ENCODE measurements at places on chromosomes 4 and X. TPM values are rescaled to one million over a fixed set of nuclear protein-coding genes. Genes with fewer than 3 reads are reported as not detected.

- H3K27me3 ChIP-seq = no peaks in the 10 kb centered on the region
- DNase-seq = no peak
- no peak overlapping the region for H3K4me3 ChIP-seq
- no peaks in the 10 kb centered on the region for H3K4me1 ChIP-seq
- H3K27ac ChIP-seq = no peak overlapping the region
These were observed 36.2 kb upstream of the NDNF start for GRCh38 chr4:121108557-121108956.

DNA sequence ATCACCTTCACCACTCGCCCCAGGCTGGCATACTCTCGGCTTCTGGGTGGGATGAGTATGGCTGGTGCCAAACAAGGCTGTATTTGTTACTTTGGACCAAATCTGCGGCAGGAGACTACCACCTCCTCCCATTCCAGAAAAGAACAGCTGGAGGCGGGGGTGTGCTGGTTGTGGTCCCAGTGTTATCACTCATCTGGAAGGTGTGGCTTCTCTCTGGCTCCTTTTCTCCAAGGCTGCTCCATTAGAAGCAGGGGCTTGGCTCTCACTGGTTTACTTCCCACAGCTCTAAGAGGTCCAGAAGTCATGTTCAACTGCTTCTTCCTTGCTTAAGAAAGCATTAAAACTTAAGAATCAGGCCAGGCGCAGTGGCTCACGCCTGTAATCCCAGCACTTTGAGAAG, 2.6 kb upstream of the TRIML2 start:
- no peak overlapping the region for H3K4me3 ChIP-seq
- no peaks in the 10 kb centered on the region for H3K4me1 ChIP-seq
- no peaks in the 10 kb centered on the region for H3K27me3 ChIP-seq
- no peaks in the 10 kb centered on the region for H3K36me3 ChIP-seq
- no peak overlapping the region for H3K27ac ChIP-seq

DNA sequence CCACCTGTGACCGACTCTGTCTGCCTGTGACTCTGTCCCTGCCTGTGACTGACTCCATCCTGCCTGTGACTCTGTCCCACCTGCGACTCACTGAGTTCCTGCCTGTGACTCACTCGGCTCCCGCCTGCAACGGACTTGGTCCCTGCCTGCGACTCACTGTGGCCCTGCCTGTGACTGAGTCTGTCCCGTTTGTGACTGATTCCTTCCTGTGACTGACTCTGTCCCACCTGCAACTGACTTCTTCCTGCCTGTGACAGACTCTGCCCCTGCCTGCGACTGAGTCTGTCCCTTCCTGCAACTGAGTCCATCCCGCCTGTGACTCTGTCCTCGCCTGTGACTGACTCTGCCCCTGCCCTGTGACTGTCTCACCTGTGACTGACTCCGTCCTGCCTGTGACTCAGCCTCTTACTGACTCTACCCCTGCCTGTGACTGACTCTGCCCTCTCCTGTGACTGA, 9.6 kb upstream of the UVSSA start:
- no peaks in the 10 kb centered on the region for H3K36me3 ChIP-seq
- DNase-seq = no peak
- H3K27me3 ChIP-seq = no peaks in the 10 kb centered on the region
- H3K4me1 ChIP-seq = no peaks in the 10 kb centered on the region

DNA sequence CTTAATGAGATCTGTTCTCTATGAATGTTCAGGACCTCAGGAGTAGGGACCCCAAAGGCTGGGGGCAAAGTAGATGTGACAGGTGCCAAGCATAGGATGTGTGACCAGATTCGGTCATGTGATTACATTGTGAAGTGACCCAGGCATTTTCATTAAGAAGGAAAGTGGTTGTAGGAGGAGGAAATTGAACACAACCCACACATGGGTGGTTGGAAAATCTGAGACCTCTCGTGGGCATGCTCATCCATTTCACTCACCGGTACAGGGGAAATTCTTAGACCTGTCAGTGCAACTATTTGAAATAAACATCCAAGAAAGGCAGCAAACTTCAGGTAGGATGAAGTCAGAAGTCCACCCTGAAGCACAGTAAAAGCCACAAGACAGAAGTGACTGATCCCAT, 43.5 kb upstream of the CD99 start:
- H3K36me3 ChIP-seq = no peaks in the 10 kb centered on the region
- H3K27me3 ChIP-seq = no peaks in the 10 kb centered on the region
- H3K4me1 ChIP-seq = no peaks in the 10 kb centered on the region
- no peak overlapping the region for H3K4me3 ChIP-seq
- no peak for DNase-seq
- H3K27ac ChIP-seq = no peak overlapping the region

DNA sequence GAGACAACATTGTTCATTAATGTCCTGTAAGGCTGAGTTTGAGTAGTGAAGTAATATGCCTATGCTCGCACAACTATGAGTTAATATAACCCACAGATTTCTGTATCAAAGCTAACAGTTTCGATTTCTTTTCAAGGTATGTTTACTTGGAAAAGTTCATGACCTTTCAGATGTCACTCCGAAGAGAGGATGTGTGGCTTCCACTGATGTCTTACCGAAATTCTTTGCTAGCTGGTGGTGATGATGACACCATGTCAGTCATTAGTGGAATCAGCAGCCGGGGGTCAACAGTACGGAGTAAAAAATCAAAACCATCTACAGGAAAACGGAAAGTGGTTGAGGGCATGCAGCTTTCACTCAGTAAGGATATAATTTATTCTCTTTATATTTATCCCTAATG, 124.9 kb downstream of the STAG2 start:
- H3K4me3 ChIP-seq = no peak overlapping the region
- H3K27me3 ChIP-seq = no peaks in the 10 kb centered on the region
- no peaks in the 10 kb centered on the region for H3K4me1 ChIP-seq
- DNase-seq = no peak

DNA sequence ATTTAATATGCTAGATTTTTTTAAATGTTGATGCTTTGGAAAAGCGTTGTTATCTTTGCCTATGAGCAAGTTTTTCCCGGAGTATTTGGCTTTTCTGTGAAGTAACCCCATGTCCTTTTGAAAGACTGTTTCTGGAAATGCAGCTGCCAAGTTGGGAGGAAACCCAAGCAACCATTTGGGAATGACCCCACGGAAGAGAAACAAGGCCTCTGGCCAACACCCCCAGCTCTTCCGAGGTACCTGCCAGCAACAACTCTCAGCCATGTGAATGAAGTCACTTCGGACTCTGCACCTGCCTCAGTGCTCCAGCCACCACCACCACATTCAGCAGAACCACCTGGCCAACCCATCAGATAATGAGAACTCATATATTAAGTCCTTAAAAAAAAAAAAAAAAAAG, 36.2 kb upstream of the DHRSX start:
- H3K4me3 ChIP-seq = no peak overlapping the region
- no peaks in the 10 kb centered on the region for H3K36me3 ChIP-seq
- no peak for DNase-seq
- H3K4me1 ChIP-seq = no peaks in the 10 kb centered on the region
- no peaks in the 10 kb centered on the region for H3K27me3 ChIP-seq
- no peak overlapping the region for H3K27ac ChIP-seq

DNA sequence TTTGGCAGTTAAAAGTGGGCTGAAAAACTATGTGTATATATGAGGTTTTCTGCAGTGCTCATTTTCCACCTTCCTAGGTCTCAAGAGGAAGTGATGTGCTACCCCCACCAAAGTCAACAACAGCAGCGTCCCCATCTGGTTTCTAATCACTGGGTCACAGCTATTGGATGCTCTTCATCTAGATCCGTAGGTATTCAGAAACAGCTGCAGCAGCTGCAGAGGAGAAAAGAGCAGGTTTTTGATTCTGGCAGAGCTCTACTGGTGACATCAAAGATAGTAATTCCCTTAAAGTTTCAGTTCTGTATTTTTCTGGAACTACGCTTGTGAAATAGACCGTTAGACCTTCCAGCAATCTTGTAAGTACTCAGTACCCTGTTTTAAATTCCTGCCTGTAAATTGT, 5.8 kb upstream of the GUCY2F start:
- H3K27ac ChIP-seq = no peak overlapping the region
- no peaks in the 10 kb centered on the region for H3K27me3 ChIP-seq
- no peaks in the 10 kb centered on the region for H3K4me1 ChIP-seq
- no peaks in the 10 kb centered on the region for H3K36me3 ChIP-seq
- H3K4me3 ChIP-seq = no peak overlapping the region
- no peak for DNase-seq

Gene SPATA4
- not detected for total RNA-seq

- no peaks in the 10 kb centered on the region for H3K27me3 ChIP-seq
- H3K4me1 ChIP-seq = peaks cover 9% of the 10 kb centered on the region
- H3K27ac ChIP-seq = no peak overlapping the region
- no peak overlapping the region for H3K4me3 ChIP-seq
These were observed 5.9 kb downstream of the AIFM1 start for GRCh38 chrX:130159776-130160175.

DNA sequence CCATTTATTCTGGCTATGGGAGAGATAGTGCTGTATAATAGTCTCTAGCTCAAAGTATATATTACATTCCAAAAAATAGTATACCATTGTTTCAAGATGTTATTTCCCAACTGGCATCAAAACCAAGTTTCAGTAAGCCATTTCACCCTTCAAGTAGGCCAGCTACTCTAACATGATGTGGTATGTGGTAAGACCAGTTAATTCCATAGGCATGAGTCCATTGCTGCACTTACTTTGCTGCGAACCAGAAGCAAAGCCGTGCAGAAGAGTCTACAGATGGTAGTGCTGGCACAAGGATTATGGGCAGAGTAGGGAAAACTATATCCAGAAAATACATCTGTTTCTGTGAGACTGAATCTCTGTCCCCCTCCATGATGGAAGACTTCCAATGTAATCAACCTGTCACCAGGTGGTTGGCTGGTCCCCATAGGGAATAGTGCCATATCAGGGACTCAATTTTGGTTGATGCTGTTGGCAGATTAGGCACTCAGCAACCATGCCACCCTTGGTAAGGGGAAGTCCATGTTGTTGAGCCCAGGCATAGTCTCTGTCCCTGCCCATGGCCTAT, 49.8 kb upstream of the HSD17B10 start:
- H3K36me3 ChIP-seq = no peaks in the 10 kb centered on the region
- no peak overlapping the region for H3K27ac ChIP-seq
- no peaks in the 10 kb centered on the region for H3K27me3 ChIP-seq
- no peak overlapping the region for H3K4me3 ChIP-seq
- DNase-seq = no peak

DNA sequence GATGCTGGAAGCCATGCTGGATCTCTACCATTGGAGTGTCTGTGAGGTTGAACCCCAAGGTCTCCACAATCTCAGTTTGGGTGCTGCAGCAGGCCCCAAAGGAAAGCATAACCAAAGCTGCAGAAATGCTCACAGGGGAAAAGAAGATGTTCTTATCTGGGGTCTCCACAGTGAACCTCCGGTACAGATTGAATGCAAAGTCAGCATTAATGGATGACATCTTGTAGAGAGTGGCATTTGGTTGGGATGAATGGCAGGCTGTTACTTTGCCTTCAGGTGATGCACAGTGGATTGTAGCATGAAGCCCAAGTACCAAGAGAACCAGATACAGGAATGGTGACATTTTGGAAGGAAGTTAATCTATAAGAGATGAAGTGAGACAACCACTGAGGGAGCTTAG, 1.8 kb downstream of the SERPINA7 start:
- H3K4me3 ChIP-seq = no peak overlapping the region
- no peak overlapping the region for H3K27ac ChIP-seq
- H3K27me3 ChIP-seq = no peaks in the 10 kb centered on the region
- no peaks in the 10 kb centered on the region for H3K36me3 ChIP-seq
- no peak for DNase-seq

DNA sequence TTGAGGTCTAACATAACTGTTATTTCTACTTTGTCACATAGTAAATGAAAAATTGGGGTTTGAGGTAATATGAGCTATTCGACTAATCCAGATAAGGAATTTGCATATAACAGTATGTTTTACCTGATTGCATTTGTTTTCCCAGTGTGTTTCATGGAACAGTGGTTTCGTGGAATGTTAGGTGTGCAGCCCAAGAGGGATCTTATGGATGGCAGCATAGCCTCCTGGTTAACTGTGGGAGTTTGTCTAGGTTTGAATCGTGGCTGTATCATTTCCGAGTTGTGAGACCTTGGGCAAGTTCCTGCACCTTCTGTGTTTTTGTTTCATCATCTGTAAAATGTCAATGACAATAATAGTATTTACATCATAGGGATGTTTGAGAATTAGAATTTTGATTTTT, 7.9 kb downstream of the BMPR1B start:
- H3K4me3 ChIP-seq = no peak overlapping the region
- no peak for DNase-seq
- H3K27me3 ChIP-seq = no peaks in the 10 kb centered on the region
- no peaks in the 10 kb centered on the region for H3K36me3 ChIP-seq

DNA sequence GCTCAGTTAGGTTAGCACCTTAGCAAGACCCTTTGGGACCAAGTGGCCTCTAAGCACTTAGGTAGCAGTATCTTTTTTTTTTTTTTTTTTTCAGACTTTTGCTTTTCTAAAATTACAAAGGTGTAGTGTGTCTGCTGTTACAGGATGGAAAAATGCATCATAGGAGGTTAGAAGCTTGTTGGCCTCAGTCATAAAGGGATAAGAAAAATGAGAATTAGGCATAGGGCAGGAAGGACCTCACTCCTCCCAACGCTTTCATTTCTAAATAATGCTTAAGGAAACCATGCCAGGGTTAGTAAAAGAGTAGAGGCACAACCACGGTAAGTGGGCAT, 148.4 kb upstream of the PLAC1 start:
- H3K27ac ChIP-seq = peak overlapping the region; percentile 81
- no peaks in the 10 kb centered on the region for H3K27me3 ChIP-seq
- no peak for DNase-seq
- peak overlapping the region; percentile 52 for H3K4me3 ChIP-seq
- no peaks in the 10 kb centered on the region for H3K4me1 ChIP-seq

Gene CXCL11
- total RNA-seq = not detected

Gene CCSER1
- 8.1 TPM for total RNA-seq

Gene SSX4B
- total RNA-seq = not detected

DNA sequence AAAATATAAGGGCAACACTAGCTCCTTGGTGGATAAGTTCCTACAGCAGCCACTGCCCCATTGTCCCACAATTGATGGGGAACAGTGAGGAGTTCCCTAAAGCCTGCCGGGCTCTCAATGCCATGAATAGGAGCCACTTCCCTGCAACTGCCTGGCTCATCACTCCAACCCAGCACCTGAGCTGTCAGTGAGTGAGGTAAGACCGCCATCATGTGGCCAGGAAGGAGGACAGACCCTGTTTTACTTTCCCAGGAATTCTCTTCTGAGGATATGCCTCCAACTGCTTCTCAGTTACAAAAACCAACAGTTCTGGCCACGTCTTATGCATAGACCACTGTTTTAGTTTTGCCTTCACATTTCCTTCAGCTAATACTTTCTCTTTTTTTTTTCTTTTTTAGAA, 45.5 kb downstream of the SRPX start:
- DNase-seq = no peak
- H3K27me3 ChIP-seq = no peaks in the 10 kb centered on the region
- H3K4me3 ChIP-seq = no peak overlapping the region
- H3K4me1 ChIP-seq = no peaks in the 10 kb centered on the region
- H3K27ac ChIP-seq = no peak overlapping the region

GRCh38 chr4:71206763-71207162, 132.1 kb upstream of the SLC4A4 start:
- no peaks in the 10 kb centered on the region for H3K4me1 ChIP-seq
- no peak overlapping the region for H3K27ac ChIP-seq
- DNase-seq = no peak
- H3K27me3 ChIP-seq = no peaks in the 10 kb centered on the region
- H3K36me3 ChIP-seq = no peaks in the 10 kb centered on the region

- DNase-seq = no peak
- no peaks in the 10 kb centered on the region for H3K27me3 ChIP-seq
- no peaks in the 10 kb centered on the region for H3K36me3 ChIP-seq
- H3K27ac ChIP-seq = no peak overlapping the region
These were observed 9.2 kb downstream of the HOPX start for GRCh38 chr4:56671860-56672259.

Gene CSN1S1
- not detected for total RNA-seq

Measured in vagina (tissue), 2 donors.